ENCODE measurements at places on chromosomes 2 and 18.

GRCh38 chr2:58035352-58035751 lies 11.3 kb upstream of the VRK2 start:
- no peak for DNase-seq

GRCh38 chr18:32717126-32717525 lies 55.7 kb downstream of the KLHL14 start:
- no peak for DNase-seq

DNA sequence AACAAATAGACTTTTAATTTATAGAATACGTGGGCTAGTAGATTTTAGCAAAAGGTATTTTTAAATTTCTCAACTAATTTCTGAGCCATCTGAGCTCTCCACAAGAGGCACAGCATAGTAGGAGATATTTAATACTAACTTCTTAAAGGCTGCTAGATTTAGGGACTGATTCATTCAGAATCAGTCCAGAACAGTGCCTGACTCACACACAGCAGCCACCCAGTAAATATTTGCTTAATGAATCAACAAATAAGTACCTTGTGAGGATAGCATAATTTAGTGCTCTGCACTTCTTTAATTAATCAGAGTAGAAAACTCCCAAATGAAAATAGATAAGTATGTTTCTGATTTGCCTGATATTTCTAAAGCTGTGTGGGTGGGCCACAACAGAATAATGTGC lies 35.6 kb upstream of the SYT4 start:
- DNase-seq, result no peak

- DNase-seq, result no peak
Measured at GRCh38 chr2:22247466-22247865, 1123.7 kb downstream of the TDRD15 start.

GRCh38 chr2:239577935-239578334 lies 177.1 kb upstream of the HDAC4 start:
- no peak for DNase-seq

DNA sequence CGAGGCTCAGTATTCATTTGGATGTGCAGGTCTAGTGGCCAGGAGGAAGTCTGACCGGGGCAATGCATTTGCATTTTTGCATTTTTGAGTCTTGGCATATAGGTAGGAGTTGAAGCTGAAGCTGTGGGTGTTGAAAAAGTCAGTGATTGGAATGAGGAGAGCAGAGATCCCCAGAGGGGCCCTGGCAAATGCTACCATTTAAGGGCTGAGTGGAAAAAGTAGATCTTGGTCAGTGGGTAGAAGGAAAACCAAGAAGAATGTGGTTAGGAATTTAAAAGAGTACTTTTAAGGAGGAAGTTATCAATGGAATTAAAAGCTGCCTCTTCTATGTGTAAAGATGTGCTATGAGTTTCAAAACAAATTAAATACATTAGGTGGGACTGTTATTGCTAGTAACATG lies 143.0 kb downstream of the ZEB2 start:
- DNase-seq, result no peak

DNA sequence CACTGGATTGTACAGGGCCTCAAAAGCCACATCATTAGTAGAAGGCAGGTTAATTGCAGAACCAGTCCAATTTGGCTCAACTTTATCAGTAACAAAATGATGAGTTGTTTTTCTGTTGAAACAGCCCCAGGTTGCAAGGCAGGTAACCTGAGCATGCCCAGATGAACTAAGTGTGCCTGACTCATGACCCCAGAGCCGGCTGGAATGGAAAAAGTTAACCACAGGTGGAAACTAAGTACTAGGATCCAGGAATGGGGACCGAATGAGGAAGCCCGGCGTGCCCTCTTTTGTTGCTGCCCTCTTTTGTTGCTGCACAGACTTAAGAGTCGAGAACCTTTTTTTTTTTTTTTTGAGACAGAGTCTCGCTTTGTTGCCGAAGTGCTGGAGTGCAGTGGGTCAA lies 79.5 kb upstream of the YWHAQ start:
- DNase-seq, result no peak

- DNase-seq, result no peak
Measured at GRCh38 chr2:16123856-16124780, 183.8 kb downstream of the MYCN start.

- DNase-seq, result no peak
Measured at GRCh38 chr2:54259413-54260240, 3.6 kb upstream of the TSPYL6 start.

- no peak for DNase-seq
Measured at GRCh38 chr18:8839281-8839680, 133.9 kb downstream of the MTCL1 start.

- no peak for DNase-seq
Measured at GRCh38 chr18:9494778-9495331, 19.5 kb downstream of the RALBP1 start.

GRCh38 chr2:234970477-234970882 lies 18.7 kb downstream of the SH3BP4 start:
- DNase-seq, result no peak

Data from iPS DF 6.9 (cell line).